ENCODE measurements at places on chromosomes 12 and 14. TPM values are rescaled to one million over a fixed set of nuclear protein-coding genes. Genes with fewer than 3 reads are reported as not detected.

- peak; percentile 24 for DNase-seq
- H3K27me3 ChIP-seq: no peaks in the 10 kb centered on the region
- H3K4me1 ChIP-seq: no peaks in the 10 kb centered on the region
- no peaks in the 10 kb centered on the region for H3K36me3 ChIP-seq
- H3K4me3 ChIP-seq: no peak overlapping the region
- no peak overlapping the region for H3K27ac ChIP-seq
These were observed 16.4 kb upstream of the PLD4 start for GRCh38 chr14:104908303-104908702.

- H3K4me3 ChIP-seq: no peak overlapping the region
- H3K27me3 ChIP-seq: no peaks in the 10 kb centered on the region
- no peaks in the 10 kb centered on the region for H3K36me3 ChIP-seq
- DNase-seq: no peak
- no peak overlapping the region for H3K27ac ChIP-seq
These were observed 29.5 kb downstream of the ACTN1 start for GRCh38 chr14:68949601-68949965.

The IGF1 gene
- 7.2 TPM for total RNA-seq

The PPP4R4 gene
- total RNA-seq: 0.47 TPM

The RNF212B gene
- not detected for total RNA-seq

DNA sequence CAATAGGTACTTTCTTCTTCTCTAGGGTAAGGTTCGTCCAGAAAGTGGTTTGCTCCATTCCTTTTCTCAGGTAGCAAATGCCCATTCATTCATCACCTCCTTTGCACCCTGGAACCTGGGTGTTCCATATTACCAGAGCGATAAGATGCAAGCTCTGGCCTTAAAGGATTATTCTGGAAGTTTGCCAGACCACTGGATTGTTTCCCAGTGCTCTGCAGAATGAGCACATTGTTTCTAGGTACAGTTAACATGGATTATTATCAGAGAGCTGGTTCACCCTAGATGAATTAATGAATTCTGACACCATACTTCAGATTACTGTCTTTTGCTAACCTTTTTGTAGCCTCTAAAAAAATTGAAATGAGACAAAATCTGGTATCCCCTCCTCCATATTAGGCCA is 170.9 kb upstream of the BMP4 start:
- no peaks in the 10 kb centered on the region for H3K27me3 ChIP-seq
- H3K4me1 ChIP-seq: no peaks in the 10 kb centered on the region
- no peaks in the 10 kb centered on the region for H3K36me3 ChIP-seq
- no peak overlapping the region for H3K27ac ChIP-seq
- no peak overlapping the region for H3K4me3 ChIP-seq
- no peak for DNase-seq

The MGP gene
- total RNA-seq: 811 TPM

DNA sequence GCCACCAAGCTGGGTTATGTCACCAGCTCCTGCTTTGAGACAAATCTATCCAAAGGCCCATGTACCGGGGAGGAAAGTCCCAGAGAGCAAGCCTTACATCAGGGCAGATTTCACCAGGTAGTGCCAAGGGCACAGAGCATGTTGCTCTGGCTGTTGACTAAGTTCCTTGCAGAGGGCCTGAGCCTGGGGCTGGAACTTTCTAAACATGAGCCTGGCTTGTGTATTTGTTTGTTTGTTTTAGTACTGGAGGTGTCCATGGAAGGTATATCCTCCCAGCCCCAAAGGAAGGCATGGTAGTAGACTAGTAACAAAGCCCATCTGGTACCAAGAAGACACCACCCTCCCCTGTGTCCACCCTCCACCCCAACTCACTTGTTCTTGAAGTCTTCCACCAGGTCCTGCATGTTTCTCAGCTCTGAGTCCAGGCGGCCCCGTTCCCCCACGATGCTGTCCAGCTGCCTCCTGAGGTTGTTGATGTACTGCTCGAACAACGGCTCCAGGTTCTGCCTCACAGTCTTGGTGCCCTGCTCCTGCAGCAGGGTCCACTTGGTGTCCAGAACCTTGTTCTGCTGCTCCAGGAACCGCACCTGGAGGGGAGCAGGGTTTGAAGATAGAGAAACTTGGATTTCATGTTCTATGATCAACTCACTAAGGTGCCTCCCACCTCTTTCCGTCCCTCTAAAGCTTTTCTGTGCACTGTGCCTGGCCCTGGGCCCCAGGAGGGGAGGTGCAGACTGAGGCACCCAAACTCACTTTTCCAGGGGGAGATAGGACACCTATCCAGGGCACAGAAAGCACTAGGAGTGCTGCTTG is 1.4 kb downstream of the KRT5 start:
- no peak overlapping the region for H3K27ac ChIP-seq
- H3K27me3 ChIP-seq: no peaks in the 10 kb centered on the region
- no peaks in the 10 kb centered on the region for H3K36me3 ChIP-seq

GRCh38 chr12:42990387-42990786 is 400.8 kb upstream of the PRICKLE1 start:
- no peak overlapping the region for H3K27ac ChIP-seq
- DNase-seq: no peak
- no peaks in the 10 kb centered on the region for H3K4me1 ChIP-seq
- no peak overlapping the region for H3K4me3 ChIP-seq

- DNase-seq: no peak
- H3K36me3 ChIP-seq: no peaks in the 10 kb centered on the region
- no peak overlapping the region for H3K27ac ChIP-seq
- H3K27me3 ChIP-seq: no peaks in the 10 kb centered on the region
These were observed 6.7 kb upstream of the SLC10A1 start for GRCh38 chr14:69803753-69804152.

The FGF23 gene
- total RNA-seq: not detected

DNA sequence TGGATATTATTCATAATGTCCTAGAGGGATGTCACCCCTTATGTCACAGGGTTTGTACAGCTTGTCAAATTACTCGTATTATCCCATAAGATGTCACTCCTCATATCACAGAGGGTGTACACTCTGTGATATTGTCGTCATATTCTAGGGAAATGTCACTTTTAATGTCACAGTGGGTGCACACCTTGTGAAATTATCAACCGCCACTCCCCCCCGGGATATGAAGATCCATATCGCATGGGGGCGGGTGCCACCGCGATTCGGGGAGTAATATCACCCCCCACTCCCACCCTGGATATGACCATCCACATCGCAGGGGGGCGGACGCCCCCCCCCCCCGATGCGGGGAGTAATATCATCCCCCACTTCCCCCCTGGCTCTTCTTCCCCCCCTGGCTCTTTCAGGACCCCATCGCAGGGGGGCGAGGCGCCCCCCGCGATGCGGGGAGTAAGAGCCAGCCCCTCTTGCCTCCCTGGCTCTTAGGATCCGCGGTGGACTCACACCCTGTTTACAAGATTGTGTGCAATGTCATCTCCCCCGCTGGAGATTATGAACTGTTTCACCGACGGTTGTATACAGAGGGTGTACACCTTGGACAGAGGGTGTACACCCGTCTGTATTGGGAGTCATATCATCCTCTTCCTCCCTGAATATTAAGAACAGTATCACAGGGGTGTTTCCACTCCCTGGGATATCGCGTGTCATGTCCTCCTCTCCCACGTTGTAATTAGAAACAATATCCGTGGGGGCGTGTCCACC is 92.8 kb downstream of the FRMD6 start:
- no peaks in the 10 kb centered on the region for H3K36me3 ChIP-seq
- no peak overlapping the region for H3K4me3 ChIP-seq
- H3K4me1 ChIP-seq: no peaks in the 10 kb centered on the region
- no peak for DNase-seq
- no peak overlapping the region for H3K27ac ChIP-seq

The MYO1H gene
- not detected for total RNA-seq

DNA sequence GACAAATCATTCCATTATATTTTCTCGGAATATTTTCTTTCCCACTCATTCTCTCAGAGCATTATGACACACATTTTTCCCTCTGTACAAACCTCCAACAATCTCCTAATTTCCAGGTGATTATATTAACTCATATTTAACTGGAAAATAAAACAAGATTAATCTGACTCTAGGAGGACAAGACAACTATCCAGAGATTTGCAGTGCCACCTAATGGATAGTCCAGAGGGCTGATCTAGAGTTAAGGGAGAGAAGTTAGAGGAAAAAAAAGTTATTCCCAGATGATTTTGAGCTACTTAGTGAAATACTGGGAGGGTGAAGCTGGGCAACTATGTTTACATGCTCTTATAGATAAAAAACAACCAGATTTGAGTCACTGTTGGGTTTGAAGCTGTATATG is 161.7 kb downstream of the ALX1 start:
- H3K36me3 ChIP-seq: no peaks in the 10 kb centered on the region
- DNase-seq: no peak
- H3K4me3 ChIP-seq: no peak overlapping the region
- no peaks in the 10 kb centered on the region for H3K27me3 ChIP-seq
- H3K4me1 ChIP-seq: no peaks in the 10 kb centered on the region

DNA sequence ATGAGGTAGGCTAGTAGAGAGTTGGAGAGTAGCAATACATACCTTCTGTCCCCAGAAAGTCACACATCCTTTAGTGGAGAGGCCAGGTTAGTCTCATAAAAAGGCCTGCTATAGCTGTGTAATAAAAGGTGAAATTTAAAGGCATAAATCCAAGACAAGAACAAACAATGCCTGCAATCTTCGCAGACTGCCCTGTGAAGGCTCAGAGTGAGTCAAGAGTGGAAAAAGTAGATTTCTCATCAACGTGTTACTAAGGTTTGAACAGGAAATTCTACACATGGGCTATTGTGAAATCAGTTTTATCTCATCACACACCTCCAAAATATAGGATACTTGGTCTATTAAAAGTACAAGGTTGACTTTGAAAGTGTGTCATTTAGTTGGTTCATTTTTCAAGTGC is at the start of gene KLRC1:
Gene KLRC1, minus strand, starts transcription at position 222 of the 400 bp plus-strand sequence. CDS start 2,221 bp downstream, outside the sequence.
- no peak for DNase-seq
- H3K36me3 ChIP-seq: no peaks in the 10 kb centered on the region
- no peak within 1 kb of the TSS for H3K27ac ChIP-seq
- H3K27me3 ChIP-seq: no peaks in the 10 kb centered on the region
- no peak within 1 kb of the TSS for H3K4me3 ChIP-seq
- H3K4me1 ChIP-seq: no peaks in the 10 kb centered on the region
